NCI-H510A (cell line): ENCODE measurements at places on chromosomes 2 and 18.

- DNase-seq = no peak
Observed at GRCh38 chr2:122856696-122857095, 1101.2 kb downstream of the TSN start.

DNA sequence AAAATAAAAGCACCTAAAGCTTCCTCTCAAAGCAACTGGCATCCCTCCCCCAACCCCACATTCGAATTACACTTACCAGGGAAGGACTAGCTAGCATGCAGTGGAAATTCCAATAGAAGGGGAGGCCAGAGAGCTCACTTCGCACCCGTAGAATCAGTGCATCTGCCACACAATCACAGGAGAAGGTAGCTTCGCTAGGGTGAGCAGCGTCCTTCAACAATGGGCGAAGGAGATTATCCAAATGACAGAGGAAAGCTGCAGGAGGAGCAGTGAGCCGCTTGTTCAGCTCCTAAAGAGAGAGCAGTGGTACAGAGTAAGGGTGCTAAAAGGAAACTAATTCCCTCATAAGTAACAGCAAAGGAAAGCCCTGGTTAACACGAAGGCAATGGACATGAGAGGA, 3.2 kb downstream of the NHEJ1 start:
- DNase-seq = no peak

- no peak for DNase-seq
Observed at GRCh38 chr2:175926272-175926671, 75.8 kb downstream of the LNPK start.

- DNase-seq = no peak
Observed at GRCh38 chr2:207236156-207236935, 70.6 kb upstream of the KLF7 start.
